EL (cell line): ENCODE measurements at places on chromosomes 1 and 21.

DNA sequence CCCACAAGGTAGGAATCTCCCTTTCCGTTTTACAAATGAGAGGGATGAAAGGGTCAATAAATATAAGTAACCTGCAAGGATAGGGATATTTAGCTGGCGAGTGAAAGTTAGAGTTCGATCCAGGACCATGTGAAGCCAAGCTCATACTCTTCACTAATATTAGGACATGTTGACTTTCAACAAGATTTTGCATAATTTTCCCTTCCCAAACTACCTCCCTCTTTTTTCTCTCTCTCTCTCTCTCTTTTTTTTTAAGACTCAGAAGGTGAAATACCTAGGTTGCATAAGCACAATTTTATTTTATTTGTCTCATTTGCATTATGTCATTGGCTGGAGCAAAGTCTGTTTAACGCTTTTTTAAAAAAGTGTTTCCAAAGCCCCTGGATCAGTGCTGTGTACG lies 8.1 kb upstream of the MT1HL1 start:
- DNase-seq: no peak

GRCh38 chr1:165661703-165662102 lies 30.7 kb downstream of the MGST3 start:
- DNase-seq: no peak

- DNase-seq: no peak
Measured at GRCh38 chr1:19963636-19964035, 15.8 kb downstream of the PLA2G2A start.

DNA sequence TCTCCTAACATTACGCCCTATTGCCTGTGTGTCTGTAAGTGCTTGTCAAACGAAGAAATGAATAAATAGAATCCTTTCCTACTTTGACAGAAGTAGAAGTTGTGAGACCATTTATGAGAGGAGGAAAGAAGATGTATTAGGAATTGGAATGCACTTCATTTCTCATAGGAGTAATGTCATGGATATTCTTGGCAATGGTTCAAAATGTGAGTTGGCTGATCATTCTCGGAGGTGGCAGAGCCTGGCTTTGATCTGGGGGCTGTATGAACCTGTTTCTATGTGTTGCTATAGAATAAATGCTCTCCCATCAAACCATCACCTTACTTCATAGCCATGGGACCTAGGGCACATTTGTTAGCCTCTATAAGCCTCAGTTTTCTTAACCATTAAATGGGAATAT lies 10.1 kb upstream of the SERBP1 start:
- DNase-seq: no peak

- DNase-seq: no peak
Measured at GRCh38 chr1:82948386-82948785, 1050.5 kb downstream of the TTLL7 start.

GRCh38 chr1:148385371-148386030 lies 97.6 kb downstream of the PPIAL4G start:
- DNase-seq: no peak

DNA sequence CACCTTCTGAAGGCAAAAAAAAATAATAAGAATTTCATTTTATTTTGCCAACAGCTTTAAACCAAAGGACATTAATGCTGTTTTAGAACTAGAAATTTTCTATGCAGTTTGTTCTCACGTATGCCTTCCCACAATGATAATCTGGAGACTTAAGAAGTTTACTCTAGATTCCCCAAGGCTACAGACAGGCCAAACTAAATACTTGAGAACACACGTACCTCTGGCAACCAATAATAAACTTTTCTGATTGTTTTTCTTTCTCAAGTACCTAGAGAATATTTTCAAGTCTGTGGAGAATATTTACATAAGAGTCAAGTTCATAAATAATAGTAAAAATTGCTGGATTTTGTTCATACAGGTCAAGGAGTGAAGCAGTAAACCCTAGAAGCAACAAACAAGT lies 15.9 kb downstream of the CLDN8 start:
- DNase-seq: no peak

GRCh38 chr1:76274718-76275117 lies 200.2 kb downstream of the ST6GALNAC3 start:
- DNase-seq: no peak

DNA sequence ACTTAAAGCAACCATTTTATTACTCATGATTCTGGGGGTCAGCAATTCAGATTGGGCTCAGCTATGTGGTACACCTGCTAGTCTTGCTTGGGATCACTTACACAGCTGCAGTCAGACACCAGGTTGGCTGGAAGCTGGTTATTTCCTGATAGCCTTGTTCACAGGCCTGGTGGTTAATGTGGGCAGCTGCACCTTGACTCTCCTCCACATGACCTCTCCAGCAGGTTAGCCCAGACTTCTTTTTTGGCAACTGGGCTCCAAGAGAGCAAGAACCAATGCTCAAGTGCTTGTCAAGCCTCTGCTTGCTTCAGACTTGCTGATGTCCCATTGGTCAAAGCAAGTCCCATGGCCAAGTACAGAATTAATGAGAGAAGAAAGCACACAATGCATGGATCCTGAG lies 11.8 kb upstream of the POGK start:
- DNase-seq: no peak

DNA sequence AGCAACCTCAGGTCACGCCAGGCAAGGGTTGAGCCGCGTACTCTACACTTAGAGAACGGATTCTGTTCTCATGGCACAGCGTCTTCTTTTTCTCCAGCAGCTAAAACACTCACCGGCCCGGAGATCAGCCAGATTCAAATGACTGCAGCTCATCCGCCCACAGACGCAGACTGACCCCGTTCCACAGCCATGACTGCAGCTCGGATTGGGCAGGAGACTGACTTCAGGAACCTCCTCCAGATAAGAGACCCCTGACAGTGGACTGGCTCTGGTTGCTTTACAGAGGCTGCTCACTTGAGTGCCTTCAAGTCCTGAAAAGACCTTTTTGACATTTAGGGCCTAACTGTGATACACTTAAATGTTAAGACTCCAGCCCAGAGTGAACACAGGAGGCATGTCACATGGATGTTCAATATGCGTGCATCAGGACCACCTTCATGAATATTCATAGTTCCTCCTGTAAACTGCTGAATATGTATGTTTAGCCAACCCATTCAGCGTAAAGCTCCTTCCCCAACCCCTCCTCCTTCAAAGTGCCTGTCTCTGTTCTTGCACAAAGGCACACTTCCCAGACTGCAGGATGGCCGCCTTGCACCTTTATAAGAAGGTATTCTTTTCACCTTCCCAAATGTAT lies 42.6 kb downstream of the BACE2 start:
- no peak for DNase-seq

DNA sequence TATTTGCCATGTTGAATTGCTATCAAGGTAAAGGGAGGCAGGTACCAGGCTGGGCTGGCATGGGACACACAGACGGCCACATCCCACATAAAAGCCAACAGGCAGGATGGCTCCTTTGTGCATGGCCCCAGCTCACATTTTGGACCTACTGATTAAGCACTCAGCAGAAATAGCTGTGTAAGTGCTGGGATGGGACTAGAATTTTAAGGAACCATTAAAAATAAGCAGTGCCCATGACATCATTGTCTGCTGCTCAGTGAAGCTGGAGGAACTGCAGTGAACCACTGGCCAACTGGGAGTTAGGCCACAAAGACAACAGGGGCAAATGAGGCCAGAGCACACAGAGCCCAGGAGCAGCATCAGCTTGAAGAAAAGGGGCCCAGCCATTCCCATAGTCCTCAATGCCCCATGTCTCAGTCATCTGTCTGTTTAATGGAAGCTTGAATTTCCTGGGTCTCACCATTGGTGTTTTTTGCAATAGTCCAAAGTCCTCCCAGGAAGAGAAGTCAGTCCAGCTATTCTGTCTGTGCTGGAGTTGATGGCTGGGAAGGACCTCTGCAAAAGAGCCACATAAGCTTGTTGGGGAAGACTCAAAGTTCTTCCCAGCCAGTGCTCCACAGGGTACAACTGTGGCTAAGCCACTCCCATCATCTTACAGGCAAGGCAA lies 45.3 kb upstream of the TNR start:
- no peak for DNase-seq

DNA sequence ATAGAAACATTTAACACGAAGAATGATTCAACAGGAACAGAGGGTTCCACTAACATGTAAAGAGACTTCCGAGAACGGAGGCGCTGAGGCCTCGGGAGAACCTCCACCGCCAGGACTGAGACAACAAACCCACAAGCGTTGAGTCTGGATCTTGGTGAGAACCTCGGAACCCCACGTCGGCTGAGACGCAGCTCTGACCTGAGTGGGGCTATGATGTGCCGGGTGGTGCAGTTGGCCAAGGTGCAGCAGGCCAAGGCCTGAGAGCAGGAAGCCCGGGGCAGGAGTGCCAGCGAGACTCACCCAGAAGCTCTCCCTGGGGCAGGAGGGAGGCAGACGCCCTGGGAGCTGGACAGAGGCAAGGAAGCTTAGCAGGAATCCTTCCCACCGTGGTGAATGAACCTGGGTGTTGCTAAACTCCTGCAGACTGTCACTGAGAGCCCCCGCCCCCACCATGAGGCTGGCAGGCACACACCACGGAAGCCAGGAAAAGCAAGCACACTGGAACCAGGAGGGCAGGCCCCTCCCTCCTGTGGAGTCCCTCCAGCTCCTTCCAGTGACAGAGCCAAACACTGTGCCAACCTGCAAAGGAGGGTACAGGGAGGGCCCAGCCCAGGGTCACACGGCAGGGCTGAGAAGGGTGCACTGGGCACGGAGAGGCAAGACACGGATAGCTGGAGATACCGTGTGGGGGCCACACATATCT lies 34.8 kb downstream of the WDR4 start:
- no peak for DNase-seq

DNA sequence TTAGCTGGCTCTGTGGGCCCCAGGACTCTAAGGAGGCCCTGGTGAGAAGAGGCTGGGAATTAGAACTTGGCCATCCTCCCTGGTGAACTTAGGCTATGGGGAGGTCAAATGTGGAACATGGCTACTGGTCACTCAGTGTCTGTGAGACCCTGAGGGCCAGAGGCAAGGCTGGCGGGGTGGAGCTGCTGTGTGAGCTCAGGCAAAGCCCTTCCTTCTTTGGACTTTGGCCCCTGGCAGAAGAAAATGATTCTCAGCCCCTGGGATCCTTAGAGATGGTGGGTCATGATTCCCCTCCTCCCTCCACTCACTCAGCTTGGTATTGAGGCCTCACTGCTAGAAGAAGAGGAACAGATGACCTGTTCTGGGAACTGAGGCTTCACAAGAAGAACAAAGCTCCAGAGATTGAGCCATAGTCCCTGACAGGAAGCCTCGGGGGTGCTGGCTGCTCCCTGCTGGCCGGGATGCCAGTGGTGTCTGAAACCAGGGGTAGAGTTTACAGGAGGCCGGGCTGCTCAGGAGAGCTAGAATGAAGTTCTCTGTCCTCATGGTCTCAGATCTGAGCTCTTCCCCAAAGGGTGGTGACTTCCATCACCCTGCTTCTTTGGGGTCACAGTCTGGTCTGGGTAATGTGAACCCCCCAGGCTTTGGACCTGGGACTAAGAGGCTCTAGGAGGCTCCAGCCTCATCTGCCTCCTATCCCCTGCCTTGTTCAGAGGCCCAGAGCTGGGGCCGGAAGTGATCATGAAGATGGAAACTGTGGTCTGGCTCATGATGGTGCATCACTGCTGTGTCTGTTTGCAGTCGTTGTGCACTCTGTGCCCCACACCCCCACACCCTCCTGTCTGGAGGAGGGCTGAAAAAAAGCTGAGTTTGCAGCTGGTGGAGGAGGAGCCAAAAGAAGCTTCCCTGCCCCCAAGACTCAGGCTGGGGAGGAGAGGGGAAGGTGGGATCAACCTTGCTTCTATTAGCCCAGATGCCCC lies 905 bp downstream of the BTBD19 start:
- peak; percentile 68 for DNase-seq

DNA sequence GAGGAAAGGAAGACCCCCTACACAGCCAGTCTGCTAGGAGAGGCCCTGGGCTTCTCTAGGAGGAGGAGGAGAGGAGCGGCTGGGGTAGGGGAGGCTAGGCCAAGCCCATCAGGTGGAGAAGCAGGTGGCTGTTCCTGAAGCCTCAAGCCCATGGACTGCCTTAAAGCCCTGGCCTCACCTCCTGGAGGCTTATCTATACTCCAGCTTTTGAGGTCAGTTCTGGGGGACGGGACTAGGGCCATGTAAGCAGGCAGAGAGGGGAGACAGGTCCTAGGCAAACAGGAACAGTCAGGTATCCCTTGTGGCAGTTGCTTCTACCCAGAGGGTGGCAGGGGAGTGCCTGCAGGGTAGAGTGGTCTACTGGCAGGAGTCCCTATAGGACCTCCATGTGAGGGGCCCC lies 40.6 kb downstream of the KCNC4 start:
- no peak for DNase-seq

- no peak for DNase-seq
Measured at GRCh38 chr1:6235296-6235677, 477 bp downstream of the ICMT start.

DNA sequence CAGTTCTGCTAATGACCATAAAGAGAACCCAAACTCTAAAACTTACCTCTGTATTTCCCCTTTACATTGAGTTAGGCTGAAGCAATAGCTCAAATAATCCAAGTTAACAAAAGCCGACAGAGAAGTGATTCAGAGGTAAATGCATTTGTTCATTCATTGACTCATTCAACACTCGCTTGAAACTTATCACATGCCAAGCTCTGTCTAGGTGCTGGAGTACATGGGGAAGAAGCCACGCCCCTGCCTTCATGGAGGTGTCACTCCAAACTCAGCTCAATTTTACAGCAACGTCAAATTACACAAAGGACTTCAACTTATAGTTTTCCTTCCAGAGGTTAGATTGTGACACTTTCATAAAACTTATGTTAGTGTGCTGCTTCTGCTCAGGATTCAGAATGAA lies 45.8 kb downstream of the SLC25A24 start:
- DNase-seq: no peak

DNA sequence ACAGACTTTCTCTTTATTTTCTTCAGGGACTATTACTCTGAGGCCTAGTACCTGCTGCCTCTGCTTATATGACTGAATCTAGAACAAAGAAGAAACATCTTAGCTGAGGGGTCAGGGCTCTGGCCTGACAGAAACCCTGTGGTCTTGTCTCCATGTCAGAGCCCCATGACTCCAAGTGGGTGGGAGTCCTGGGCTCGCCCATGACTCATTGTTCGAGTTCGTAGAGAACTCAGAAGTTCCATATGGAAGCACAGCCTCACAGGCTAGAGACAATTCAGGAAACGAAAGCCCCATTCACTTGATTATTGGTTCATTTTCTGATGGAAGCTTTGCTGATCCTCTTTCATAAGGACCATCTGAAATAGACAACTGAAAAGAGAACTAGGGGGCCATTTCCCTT lies 73.2 kb downstream of the CD58 start:
- DNase-seq: peak; percentile 62

GRCh38 chr1:203084588-203085527 lies 954 bp downstream of the MYOG start:
- no peak for DNase-seq

- no peak for DNase-seq
Measured at GRCh38 chr1:111967067-111967690, 22.3 kb downstream of the KCND3 start.

GRCh38 chr1:177351361-177352108 lies 180.8 kb downstream of the BRINP2 start:
- DNase-seq: no peak

GRCh38 chr1:74180490-74180889 lies 17.5 kb downstream of the LRRIQ3 start:
- no peak for DNase-seq
